ENCODE measurements at places on chromosomes 6 and 20. TPM values are rescaled to one million over a fixed set of nuclear protein-coding genes. Genes with fewer than 3 reads are reported as not detected.

GUCA1A gene
- not detected for total RNA-seq

GRCh38 chr6:124867121-124867520, 95.1 kb upstream of the RNF217 start:
- H3K27ac ChIP-seq, result no peak overlapping the region
- no peaks in the 10 kb centered on the region for H3K36me3 ChIP-seq
- no peaks in the 10 kb centered on the region for H3K27me3 ChIP-seq
- DNase-seq, result no peak
- no peaks in the 10 kb centered on the region for H3K4me1 ChIP-seq

TOP1 gene
- 36.3 TPM for total RNA-seq

GRCh38 chr6:56767892-56768531, 125.3 kb upstream of the DST start:
- H3K27ac ChIP-seq, result no peak overlapping the region
- DNase-seq, result no peak
- no peaks in the 10 kb centered on the region for H3K4me1 ChIP-seq
- H3K4me3 ChIP-seq, result no peak overlapping the region
- H3K27me3 ChIP-seq, result no peaks in the 10 kb centered on the region

SLC22A2 gene
- not detected for total RNA-seq

DNA sequence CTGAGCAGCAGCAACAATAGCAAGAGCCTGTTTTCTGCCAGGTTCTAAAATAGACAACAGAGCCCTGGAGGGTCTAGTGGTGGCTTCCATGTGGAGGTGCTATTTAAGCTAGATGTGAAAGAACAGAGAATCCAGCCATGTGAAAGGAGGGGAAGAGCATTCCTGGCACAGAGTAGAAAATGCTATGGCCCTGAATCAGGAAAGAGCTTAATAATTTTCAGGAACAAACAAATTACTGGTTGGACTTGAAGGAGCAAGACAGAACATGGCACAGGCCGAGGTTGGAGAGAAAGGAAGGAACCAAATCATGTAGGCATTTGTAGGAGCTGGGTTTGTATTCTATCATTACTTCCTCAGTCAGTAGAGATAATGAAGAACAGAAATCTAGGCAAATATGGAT, 98.3 kb downstream of the AIG1 start:
- no peaks in the 10 kb centered on the region for H3K4me1 ChIP-seq
- H3K4me3 ChIP-seq, result no peak overlapping the region
- H3K27ac ChIP-seq, result no peak overlapping the region
- no peak for DNase-seq

- H3K36me3 ChIP-seq, result no peaks in the 10 kb centered on the region
- no peaks in the 10 kb centered on the region for H3K27me3 ChIP-seq
- H3K27ac ChIP-seq, result no peak overlapping the region
- no peak overlapping the region for H3K4me3 ChIP-seq
- no peaks in the 10 kb centered on the region for H3K4me1 ChIP-seq
- DNase-seq, result no peak
These were observed 6.6 kb downstream of the KIF25 start for GRCh38 chr6:168004023-168004422.

GRCh38 chr6:321536-322258, 29.4 kb downstream of the DUSP22 start:
- H3K4me3 ChIP-seq, result no peak overlapping the region
- DNase-seq, result no peak
- H3K36me3 ChIP-seq, result no peaks in the 10 kb centered on the region

DNA sequence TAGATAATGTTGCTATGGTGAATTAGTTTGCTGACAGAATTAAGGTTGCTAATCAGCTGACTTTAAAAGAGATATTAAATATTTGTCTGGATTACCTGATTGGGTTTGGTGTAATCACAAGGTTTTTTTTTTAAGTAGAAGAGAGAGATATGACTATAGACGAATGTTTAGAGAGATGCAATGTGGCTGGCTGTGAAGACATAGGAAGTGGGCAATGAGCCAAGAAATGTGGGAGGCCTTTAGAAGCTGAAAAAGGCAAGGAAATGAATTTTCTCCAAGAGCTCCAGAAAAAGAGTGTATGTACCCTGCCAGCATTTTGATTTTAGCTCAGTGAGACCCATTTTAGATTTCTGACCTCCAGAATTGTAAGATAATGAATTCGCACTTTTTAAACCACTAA, 598.3 kb downstream of the PKHD1 start:
- H3K4me3 ChIP-seq, result no peak overlapping the region
- no peak for DNase-seq
- no peaks in the 10 kb centered on the region for H3K4me1 ChIP-seq
- H3K27me3 ChIP-seq, result no peaks in the 10 kb centered on the region
- H3K36me3 ChIP-seq, result no peaks in the 10 kb centered on the region

DNA sequence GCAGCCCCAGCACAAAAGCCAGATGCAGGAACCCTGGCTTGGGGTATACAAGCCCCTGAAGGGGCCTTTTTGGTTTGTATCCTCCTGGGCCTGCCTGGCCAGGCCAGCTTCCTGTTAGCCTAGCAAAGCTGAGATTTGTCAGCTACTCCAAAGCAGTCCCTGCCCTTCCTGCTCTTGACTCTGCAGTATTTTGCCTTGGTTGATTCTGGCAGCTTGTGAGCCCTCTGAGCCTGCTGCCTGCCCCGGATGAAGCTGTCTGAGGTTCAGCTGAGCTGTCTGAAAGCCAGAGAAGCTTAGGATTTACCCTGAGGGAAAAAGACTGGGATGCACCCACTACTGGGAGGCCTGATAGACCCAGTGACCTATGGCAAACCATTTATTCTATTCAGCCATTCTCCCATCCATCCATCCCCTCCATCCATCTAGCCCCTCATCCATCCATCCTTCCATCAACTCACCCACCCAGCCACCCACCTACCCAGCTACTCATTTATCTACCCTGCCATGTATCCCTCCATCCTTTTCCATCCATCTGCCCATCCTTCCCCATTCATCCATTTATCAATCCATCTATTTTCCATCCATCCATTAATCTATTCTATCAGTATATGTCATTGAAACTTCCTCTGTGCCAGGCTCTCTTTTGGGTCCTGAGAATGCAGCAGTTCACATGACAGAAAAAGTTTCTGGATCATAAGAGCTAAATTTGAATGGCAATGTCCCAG, 307.5 kb downstream of the DHX35 start:
- DNase-seq, result no peak
- no peak overlapping the region for H3K4me3 ChIP-seq
- H3K27ac ChIP-seq, result no peak overlapping the region
- no peaks in the 10 kb centered on the region for H3K27me3 ChIP-seq
- no peaks in the 10 kb centered on the region for H3K4me1 ChIP-seq

- H3K36me3 ChIP-seq, result peaks cover 26% of the 10 kb centered on the region
- no peaks in the 10 kb centered on the region for H3K27me3 ChIP-seq
- no peak overlapping the region for H3K4me3 ChIP-seq
- H3K4me1 ChIP-seq, result peaks cover 19% of the 10 kb centered on the region
- peak; percentile 64 for DNase-seq
These were observed 26.3 kb downstream of the C6orf89 start for GRCh38 chr6:36912030-36912454.

DNA sequence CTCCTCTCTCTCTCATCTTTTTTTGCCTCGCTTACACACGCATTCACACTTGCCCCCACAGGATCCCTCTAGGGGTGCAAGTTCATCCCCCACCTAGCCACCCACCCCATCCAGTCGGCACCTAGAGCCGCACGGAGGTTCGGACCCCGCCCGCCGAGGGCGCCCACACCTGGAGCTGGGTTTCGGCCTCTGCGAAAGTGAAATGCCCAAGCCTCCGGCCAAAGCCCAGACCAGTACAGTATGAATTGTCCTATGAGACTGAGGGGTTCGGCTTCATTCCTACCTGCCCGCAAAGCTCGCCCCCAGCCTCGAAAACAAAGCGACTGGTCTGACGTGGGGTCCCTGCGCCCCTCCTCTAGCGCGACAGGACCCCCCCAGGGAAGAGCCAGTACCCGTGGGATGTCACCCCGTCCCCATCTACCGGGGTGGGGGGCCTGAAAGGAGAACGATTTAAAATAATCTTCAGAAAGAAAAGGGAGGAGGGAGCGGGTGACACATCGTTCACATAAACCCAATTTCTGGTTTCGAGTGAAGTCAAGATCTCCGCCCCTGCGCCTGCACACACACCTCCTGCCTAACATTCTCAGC, 1.5 kb downstream of the TFAP2A start:
- no peak for DNase-seq
- H3K27me3 ChIP-seq, result peaks cover 84% of the 10 kb centered on the region
- H3K4me3 ChIP-seq, result peak overlapping the region; percentile 63
- no peak overlapping the region for H3K27ac ChIP-seq

GRCh38 chr6:132147530-132148011, 196.4 kb upstream of the CCN2 start:
- H3K4me1 ChIP-seq, result no peaks in the 10 kb centered on the region

UBD gene
- not detected for total RNA-seq

DNA sequence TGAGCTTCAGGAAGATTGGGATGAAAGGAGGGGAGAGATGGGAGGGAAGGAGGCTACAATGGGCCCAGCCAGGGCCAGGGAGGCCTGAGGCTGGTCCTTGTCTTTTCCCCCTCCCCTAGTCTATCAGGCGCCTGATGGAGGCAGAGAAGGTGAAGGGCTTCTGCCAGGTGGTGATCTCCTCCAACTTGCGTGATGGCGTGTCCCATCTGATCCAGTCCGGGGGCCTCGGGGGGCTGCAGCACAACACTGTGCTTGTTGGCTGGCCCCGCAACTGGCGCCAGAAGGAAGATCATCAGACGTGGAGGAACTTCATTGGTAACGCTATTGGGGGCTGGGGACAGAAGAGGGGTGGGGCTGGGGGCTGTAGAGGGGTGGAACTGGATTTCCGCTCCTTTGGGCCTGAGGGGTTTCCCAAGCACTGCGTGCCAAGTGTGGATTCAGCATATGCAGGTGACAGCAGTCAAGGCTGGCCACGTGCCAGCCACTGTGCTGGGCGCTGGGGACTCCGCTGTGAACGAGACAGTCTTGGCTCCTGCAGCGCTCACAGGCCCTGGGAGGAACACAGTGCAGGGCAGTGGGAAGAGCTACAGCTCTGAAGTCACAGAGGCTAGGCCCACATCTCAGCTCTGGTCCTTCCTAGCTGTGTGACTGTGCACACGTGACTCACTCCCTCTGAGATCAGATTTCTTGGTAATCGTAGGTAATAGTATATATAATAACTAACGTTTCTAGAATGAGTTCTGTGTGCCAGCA, 22.7 kb downstream of the SLC12A5 start:
- H3K4me3 ChIP-seq, result no peak overlapping the region
- H3K27ac ChIP-seq, result no peak overlapping the region
- DNase-seq, result no peak
- H3K36me3 ChIP-seq, result no peaks in the 10 kb centered on the region
- H3K4me1 ChIP-seq, result no peaks in the 10 kb centered on the region

GRCh38 chr6:12313306-12313991, 23.3 kb downstream of the EDN1 start:
- DNase-seq, result no peak
- H3K36me3 ChIP-seq, result no peaks in the 10 kb centered on the region
- no peak overlapping the region for H3K4me3 ChIP-seq
- no peaks in the 10 kb centered on the region for H3K27me3 ChIP-seq

DNA sequence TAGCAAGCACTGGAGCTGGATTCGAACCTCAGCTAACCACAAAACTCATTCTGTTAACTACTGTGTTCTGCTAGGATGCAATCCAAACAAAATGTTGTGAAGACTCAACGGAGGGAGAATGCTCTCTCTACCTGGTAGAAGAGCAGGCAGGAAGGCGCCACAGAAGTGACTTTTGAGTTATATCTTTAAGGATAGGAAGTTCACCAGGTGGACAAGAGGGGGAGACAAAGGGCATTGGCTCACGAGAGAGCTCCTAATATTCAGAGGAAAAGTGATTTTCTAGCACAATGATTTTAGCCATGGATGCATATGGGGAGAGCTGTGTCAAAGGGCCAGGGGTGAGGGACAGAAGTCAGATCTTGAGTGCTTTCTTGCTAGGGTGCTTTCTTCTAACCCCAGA, 108.4 kb upstream of the MAFB start:
- H3K4me1 ChIP-seq, result no peaks in the 10 kb centered on the region
- no peaks in the 10 kb centered on the region for H3K27me3 ChIP-seq
- H3K36me3 ChIP-seq, result no peaks in the 10 kb centered on the region
- H3K27ac ChIP-seq, result no peak overlapping the region
- peak; percentile 39 for DNase-seq

SOBP gene
- 0.16 TPM for total RNA-seq

- H3K27ac ChIP-seq, result no peak overlapping the region
- no peaks in the 10 kb centered on the region for H3K27me3 ChIP-seq
- no peak overlapping the region for H3K4me3 ChIP-seq
- no peaks in the 10 kb centered on the region for H3K4me1 ChIP-seq
- H3K36me3 ChIP-seq, result peaks cover 12% of the 10 kb centered on the region
- no peak for DNase-seq
These were observed 25.3 kb upstream of the ERVFRD-1 start for GRCh38 chr6:11136809-11137208.

DNA sequence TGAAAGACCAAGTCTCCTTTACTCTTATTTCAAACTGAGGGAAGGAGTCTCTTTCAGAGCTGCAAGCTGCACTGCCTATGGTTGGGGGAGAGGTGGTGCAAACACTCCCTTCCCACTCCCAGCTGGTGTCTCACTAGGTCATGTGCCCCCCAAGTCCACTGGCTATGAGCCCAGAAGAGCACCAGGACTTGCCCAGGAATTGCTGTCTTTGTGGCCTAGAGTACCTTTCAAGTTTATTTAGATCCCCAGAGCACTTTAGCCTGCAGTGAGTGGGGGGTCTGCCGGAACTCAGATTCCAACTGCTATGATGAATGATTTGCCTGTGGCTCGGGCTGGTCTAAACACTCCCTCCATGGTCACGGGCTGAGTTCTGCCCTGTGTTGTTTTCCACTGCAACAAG, 192.6 kb upstream of the CITED2 start:
- H3K27ac ChIP-seq, result no peak overlapping the region
- DNase-seq, result no peak
- no peaks in the 10 kb centered on the region for H3K36me3 ChIP-seq
- H3K4me3 ChIP-seq, result no peak overlapping the region
- H3K27me3 ChIP-seq, result no peaks in the 10 kb centered on the region
